ENCODE measurements at places on chromosomes 2 and 18.

GRCh38 chr2:52960881-52961280, 806.7 kb upstream of the CHAC2 start:
- no peak for DNase-seq

GRCh38 chr2:163984986-163985385, 249.2 kb upstream of the FIGN start:
- DNase-seq = no peak

DNA sequence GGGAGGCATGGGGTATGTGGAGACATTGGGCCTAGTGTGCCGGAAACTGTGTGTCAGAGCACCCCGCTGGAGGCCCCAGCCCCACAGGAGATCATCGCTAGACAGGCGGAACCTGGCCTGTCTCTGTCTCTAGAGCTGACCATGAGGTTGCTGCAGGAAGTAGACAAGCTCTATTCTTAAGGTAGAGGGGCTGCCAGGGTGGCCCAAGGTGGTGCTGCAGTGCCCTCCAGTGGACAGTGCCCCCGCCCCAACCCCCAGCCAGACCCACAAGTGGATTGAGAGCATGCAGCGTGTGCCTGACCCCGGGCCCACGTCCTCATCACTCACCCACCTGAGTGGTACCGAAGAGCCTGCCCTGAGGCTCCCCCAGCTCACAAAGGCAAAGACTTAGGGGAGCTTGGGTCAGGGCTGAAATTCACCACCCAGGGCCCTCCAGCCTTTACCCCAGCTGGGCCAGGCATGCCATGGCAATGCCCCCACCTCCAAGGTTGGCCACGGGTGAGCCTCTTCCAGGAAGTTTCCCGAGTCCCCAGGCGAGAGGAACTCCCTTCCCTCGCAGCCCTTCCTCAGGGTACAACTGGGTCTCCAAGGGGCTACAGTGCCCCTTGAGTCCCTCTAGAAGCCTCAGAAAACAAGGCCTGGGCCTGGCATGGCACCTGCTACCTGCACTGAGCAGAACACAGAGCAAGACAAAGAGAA, 155.0 kb downstream of the TTC32 start:
- no peak for DNase-seq

DNA sequence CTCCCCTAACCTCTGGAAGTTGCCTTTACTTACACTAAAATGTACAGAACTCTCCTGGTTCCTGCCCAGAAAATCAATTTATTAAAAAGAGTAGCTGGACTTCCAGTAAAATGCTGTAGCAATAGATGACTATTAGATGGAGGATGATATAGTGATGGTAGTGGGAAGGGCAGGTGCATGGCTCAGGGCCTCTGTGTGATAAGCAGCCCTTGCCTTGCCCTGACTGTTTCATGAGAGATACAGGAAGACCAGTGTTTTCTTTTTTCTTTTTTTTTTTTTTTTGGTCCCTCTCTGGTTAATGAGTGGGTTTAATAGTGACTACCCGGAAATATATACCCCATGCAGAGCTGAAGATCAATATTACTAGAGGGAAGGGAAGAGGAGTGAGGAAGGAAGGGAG, 48.7 kb upstream of the NEDD4L start:
- no peak for DNase-seq

GRCh38 chr18:32769586-32770053, 3.2 kb downstream of the KLHL14 start:
- no peak for DNase-seq

- no peak for DNase-seq
Observed at GRCh38 chr2:51027442-51027841, 4.5 kb downstream of the NRXN1 start.

DNA sequence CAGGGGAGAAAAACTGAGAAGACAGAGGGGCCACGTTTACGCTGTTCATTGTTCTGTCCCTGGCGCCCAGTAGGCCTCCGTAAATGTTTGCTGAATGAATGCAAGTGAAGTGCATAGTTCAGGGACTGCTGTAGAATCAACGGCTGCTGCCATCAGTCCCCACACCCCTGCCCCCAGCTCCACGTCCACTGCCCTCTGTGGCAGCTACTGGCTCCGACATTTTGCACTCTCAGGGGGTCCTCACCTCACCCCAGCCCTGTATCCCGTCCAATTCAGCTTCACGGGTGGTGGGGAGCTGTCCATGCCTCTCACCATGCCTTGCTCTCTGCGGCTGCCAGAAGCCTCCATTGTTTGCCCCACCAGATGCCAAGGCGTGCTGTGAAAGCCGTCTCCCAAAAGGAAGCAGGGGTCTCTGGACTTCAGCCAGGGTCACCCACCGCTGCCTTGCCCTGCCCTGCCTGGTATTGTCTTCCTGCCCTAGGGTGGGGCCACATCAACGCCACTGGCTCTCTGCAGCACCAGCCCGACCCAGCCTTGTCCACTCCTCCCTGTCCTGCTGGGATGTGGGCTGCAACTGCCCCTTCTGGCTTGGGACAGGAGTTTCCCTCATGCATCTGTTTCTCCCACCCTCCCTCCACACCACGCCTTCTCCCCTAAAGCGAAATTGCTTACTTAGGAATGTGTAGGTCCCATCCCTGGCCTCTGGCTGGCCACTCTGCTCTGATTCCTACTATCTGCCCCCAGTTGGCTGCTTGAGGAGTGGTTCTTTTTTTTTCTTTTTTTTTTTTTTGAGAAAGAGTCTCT, 86.0 kb downstream of the RHOB start:
- DNase-seq = no peak

DNA sequence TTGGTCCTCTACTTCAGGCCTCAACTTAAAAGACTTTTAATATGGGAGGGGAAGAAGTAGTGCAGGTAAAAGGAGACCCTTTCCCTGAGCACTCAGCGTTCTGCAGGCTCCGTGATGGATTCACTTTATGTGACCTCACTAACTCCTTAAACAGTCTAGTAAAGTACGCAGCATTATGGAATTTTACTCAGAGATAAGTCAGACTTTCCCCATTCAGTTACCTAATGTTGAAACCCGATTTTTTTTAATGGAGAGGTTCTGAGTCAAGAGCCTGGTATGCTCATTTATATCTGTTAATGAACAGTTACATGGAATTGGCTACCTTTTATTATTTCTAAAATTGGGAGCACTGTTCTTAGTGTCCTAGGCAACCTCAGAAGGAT, 34.1 kb downstream of the RASGRP3 start:
- no peak for DNase-seq
